ENCODE measurements at places on chromosomes 3 and 15. TPM values are rescaled to one million over a fixed set of nuclear protein-coding genes. Genes with fewer than 3 reads are reported as not detected.

The ARPP21 gene
- total RNA-seq: not detected

The TNNC1 gene
- total RNA-seq: 8.3 TPM

The CCR1 gene
- total RNA-seq: 0.28 TPM

The LMOD3 gene
- not detected for total RNA-seq

The AADAC gene
- 2.8 TPM for total RNA-seq

The FANCD2OS gene
- total RNA-seq: not detected

The TIGIT gene
- total RNA-seq: not detected

GRCh38 chr15:60283936-60284335, 113.8 kb downstream of the ANXA2 start:
- H3K27me3 ChIP-seq: no peaks in the 10 kb centered on the region
- no peak overlapping the region for H3K27ac ChIP-seq
- H3K4me3 ChIP-seq: no peak overlapping the region
- no peaks in the 10 kb centered on the region for H3K36me3 ChIP-seq

GRCh38 chr3:52771334-52771681, 568 bp upstream of the NEK4 start:
- peak overlapping the region; percentile 94 for H3K4me3 ChIP-seq
- no peaks in the 10 kb centered on the region for H3K27me3 ChIP-seq
- H3K27ac ChIP-seq: peak overlapping the region; percentile 53
- peaks cover 9% of the 10 kb centered on the region for H3K4me1 ChIP-seq
- no peak for DNase-seq

- no peaks in the 10 kb centered on the region for H3K4me1 ChIP-seq
- H3K36me3 ChIP-seq: no peaks in the 10 kb centered on the region
- no peak overlapping the region for H3K27ac ChIP-seq
- no peak overlapping the region for H3K4me3 ChIP-seq
- no peaks in the 10 kb centered on the region for H3K27me3 ChIP-seq
Observed at GRCh38 chr15:33618350-33618749, 307.6 kb downstream of the RYR3 start.

GRCh38 chr3:18233987-18234716, 191.0 kb downstream of the SATB1 start:
- no peak for DNase-seq
- no peak overlapping the region for H3K27ac ChIP-seq
- H3K4me3 ChIP-seq: no peak overlapping the region
- no peaks in the 10 kb centered on the region for H3K27me3 ChIP-seq

DNA sequence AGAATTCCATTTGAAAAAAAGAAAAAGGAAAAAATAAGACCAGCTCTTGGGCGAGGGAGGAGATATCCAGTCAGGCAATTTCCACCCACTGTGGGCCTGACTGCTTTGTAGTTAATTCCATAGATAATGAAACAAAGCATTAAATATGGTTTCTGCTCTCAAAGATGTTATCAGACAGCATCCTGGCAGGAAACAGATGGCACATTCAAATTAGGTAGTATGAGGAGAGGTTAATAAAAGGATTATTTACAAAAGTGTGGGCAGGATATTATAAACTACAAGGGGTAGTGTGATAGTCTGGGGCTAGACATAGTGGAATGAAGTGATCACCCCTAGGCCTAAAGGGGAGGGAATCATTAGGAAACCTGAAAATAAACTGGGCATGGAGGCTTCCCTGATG, 193.2 kb downstream of the CLSTN2 start:
- no peaks in the 10 kb centered on the region for H3K4me1 ChIP-seq
- no peaks in the 10 kb centered on the region for H3K36me3 ChIP-seq
- H3K4me3 ChIP-seq: no peak overlapping the region
- H3K27ac ChIP-seq: no peak overlapping the region
- no peaks in the 10 kb centered on the region for H3K27me3 ChIP-seq

- H3K27ac ChIP-seq: peak overlapping the region; percentile 65
- no peak overlapping the region for H3K4me3 ChIP-seq
- H3K27me3 ChIP-seq: no peaks in the 10 kb centered on the region
- no peaks in the 10 kb centered on the region for H3K36me3 ChIP-seq
- peaks cover 25% of the 10 kb centered on the region for H3K4me1 ChIP-seq
- DNase-seq: no peak
Observed at GRCh38 chr15:39153058-39153714, 427.7 kb upstream of the THBS1 start.

DNA sequence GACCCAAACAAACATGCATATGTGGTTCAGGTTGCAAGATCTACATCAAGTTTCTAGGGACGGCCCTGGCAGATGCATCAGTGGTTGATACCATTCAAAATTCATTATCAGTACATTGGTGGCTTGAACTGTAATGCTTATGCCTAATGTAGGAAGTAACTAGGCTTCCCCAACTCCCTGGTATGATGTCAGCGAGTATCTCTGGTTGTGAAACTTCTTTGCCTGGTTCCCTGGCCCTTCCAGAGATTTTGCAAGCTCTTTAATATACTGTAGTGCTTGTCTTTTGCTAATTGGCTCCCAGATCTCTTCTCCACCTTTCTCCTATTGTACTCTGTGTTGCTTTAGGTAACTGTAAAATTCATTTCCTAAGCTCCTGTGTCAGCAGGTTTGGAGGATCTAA, 114.8 kb upstream of the RARB start:
- H3K4me3 ChIP-seq: no peak overlapping the region
- H3K36me3 ChIP-seq: no peaks in the 10 kb centered on the region
- no peak for DNase-seq
- H3K4me1 ChIP-seq: no peaks in the 10 kb centered on the region
- no peak overlapping the region for H3K27ac ChIP-seq
- H3K27me3 ChIP-seq: no peaks in the 10 kb centered on the region

GRCh38 chr3:126982471-126983175, at the start of gene PLXNA1:
Gene PLXNA1 (plus strand): TSS chr3:126983115. CDS start chr3:126988594, 5,479 bp downstream.
- no peak for DNase-seq
- no peaks in the 10 kb centered on the region for H3K27me3 ChIP-seq
- no peaks in the 10 kb centered on the region for H3K36me3 ChIP-seq
